ENCODE measurements at places on chromosomes 7 and 10.

- DNase-seq = no peak
These were observed 20.6 kb upstream of the CABCOCO1 start for GRCh38 chr10:61642150-61642571.

GRCh38 chr10:47330804-47331203 is 8.6 kb downstream of the GDF2 start:
- no peak for DNase-seq

DNA sequence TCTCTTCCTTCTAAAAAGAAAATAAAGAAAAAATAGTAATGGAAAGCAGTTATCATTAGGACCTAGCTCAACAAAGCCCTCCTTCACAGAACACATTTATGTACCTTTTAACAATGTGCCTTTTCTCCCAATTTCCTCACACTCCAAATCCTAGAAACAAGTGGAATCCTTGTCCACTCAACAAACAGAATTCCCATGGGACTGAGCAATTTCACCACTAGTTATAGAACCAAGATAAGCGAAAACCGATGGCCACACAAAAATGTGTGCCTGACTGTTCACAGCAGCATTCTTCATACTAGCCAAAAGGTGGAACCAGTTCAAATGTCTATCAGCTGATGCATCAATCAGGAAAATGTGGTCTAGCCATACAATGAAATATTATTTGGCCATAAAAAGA is 17.3 kb downstream of the DCLRE1C start:
- no peak for DNase-seq

- DNase-seq = no peak
These were observed 94.3 kb downstream of the PRLHR start for GRCh38 chr10:118501171-118501570.

- DNase-seq = no peak
These were observed 285.1 kb downstream of the ZEB1 start for GRCh38 chr10:31604096-31604495.

DNA sequence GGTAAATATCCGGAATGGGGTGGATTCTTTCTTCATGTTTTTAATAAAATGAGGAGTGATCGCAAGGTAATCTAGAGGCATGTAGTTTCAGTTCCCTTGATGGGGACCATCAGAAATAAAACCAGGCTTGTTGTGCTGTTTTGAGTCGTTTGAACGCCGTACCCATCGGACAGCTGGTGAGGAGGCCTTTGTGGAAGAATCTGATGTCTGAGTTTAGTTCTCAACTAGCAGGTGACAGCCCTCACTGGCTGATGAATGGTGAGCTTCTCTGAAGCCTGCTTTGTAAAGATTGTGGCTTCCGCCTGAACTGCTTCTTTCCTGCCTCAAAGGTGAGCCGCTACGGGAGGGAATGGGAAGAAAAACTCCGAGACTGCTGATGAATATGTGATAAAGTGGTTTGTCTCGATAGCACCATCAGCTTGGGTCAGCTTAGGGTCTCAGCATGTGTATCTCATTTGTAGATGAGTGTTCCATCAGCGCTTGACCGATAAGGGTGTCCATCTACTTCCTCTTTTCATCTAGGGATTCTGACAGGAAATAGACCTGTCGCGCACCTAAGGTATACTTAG is 977 bp downstream of the TMEM248 start:
- no peak for DNase-seq

- DNase-seq = no peak
These were observed 698.5 kb downstream of the SUGCT start for GRCh38 chr7:40833191-40833887.

DNA sequence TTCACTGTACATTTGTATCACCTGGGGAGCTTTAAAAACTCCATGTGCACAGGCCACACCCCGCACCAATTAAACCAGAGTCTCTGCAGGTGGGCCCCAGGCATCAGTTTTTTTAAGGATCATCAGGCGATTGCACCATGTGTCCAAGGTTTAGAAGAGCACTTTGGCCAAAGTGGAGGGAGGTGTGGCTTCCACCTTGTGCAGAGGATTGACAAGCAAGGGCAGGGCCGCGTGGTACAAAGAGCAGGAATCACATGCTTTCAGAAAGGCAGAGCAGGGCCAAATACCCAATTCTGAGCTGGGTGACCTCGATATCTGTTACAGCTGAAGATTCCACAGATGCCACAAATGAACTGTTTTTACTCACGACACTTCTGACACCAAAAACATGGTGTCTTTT is 52.4 kb downstream of the NOC3L start:
- DNase-seq = no peak

DNA sequence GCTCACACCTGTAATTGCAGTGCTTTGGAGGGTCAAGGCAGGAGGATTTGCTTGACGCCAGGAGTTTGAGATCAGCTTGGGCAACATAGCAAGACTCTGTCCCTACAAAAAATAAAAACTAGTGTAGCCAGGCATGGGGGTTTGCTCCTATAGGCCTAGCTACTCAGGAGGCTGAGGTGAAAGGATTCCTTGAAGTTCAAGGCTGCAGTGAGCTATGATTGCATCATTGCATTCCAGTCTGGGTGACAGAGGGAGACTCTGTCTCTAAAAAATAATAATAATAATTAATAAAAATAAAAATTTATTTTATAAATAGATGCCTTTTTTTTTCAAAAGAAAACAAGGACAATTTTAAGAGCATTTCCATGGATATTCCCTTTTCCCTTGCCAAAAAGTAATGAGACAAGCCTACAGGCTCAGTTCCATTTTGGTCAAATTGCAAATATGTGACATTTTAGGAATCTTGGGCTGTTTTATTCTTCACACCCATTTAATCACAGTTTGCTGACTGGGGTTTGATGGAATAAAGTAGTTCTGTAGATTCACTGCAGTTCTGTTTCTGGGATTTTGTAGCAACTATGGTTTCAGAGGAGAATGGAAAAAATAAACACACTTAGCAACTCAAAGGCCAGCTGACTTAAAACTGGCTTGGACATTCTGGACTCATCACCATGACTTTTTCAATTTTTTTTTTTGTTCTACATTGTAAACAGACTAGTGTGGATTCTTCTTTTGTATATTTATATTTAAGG is 48.4 kb upstream of the ARHGAP21 start:
- DNase-seq = no peak

DNA sequence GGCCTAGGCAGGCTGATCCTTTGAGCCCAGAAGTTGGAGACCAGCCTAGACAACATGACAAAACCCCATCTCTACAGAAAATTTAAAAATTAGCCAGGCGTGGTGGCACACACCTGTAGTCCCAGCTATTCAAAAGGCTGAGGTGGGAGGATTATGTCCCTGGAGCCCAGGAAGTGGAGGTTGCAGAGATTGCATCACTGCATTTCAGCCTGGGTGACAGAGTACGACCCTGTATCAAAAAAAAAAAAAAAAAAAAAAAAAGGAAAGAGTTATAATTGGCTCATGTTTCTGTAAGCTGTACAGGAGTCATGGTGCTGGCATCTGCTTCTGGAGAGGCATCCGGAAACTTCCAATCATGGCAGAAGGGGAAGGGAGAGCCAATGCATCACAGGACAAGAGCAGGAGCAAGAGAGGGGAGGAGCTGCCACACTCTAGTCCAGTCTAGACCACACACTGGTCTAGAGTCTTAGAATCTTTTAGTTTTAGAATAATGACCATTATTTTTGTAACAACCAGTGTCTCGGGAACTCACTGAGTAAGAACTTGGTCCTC is 16.8 kb downstream of the DOCK1 start:
- peak; percentile 76 for DNase-seq

- DNase-seq = no peak
These were observed 34.5 kb upstream of the RHOBTB1 start for GRCh38 chr10:60978287-60979115.

DNA sequence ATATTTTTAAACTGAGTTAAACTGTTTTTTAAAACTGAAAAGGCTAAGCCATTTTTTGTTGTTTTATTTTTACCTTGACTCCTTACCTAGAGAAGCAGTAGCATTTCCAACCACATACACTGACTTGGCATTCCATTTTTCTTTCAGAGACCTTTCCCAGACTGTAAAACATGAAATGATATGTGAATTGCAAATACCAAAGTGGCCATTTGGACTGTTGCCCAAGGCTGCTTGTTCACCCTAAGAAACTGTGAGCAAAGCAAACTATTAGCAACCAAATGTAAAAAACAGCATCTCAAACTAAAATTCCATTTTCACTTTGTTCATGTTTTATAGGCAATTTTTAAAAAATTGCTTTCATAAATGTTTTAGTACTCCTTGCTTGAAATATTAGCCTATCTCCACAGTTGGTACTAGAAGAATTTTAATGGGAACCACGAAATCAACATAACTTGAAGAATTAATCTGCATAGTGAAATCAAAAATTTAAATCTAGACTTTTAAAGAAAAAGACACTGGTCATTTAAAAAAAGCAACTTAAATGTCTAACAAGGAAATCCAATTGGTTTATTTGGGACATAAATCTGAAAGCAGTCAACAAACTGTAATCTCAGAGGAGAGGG is 10.8 kb downstream of the UROS start:
- DNase-seq = peak; percentile 72

- DNase-seq = no peak
These were observed 72.2 kb downstream of the GTF2IRD1 start for GRCh38 chr7:74525881-74526280.

- DNase-seq = no peak
These were observed 122.5 kb downstream of the TMEM26 start for GRCh38 chr10:61330669-61331068.

DNA sequence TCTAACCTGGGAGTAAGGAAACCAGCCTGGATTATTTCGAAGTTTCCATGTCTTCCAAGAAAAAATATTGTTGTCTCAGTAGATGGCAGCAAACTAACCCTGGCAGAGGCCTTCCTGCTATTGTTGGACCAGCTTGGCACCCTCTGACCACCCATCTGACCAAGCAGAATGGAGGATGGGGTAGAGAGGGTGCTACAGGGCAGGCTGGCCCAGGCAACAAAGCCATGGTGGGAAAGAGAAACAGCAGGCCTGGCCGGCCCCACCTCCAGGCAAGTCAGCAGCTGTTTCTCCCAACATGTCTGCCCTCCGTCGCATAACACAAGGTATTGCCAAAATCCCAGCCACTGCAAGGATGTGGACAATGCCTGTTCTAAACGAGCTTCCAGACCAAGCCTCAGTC is 95.0 kb downstream of the FAM53B start:
- DNase-seq = no peak

GRCh38 chr7:18873734-18874336 is 243.6 kb downstream of the TWIST1 start:
- no peak for DNase-seq

DNA sequence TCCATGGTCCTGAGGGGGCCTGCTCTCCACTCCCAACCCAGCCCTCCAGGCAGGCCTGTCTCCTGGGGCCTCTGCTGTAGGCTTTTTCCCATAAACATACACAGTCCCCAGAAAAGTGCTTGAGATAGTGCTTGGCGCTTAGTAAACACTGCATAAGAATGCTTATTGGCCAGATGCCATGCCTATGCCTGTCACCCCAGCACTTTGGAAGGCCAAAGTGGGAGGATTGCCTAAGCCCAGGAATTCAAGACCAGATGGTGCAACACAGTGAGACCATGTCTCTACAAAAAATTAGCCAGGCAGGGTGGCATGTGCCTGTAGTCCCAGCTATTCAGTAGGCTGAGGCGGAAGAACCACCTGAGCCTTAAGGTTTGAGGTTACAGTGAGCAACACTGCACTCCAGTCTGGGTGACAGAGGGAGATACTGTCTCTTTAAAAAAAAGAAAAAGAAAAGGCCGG is 24.6 kb upstream of the ASL start:
- DNase-seq = peak; percentile 95

- DNase-seq = no peak
These were observed 18.8 kb downstream of the NEBL start for GRCh38 chr10:20877986-20878983.

GRCh38 chr10:114279901-114280644 is 41.0 kb downstream of the VWA2 start:
- no peak for DNase-seq

- peak; percentile 75 for DNase-seq
These were observed 37.1 kb downstream of the MASTL start for GRCh38 chr10:27192284-27192683.

- no peak for DNase-seq
These were observed 41.3 kb downstream of the INHBA start for GRCh38 chr7:41661596-41661995.

Measured in AG04449 (cell line).